ENCODE measurements at places on chromosomes 11 and 22.
A peak's percentile ranks its signal among the peaks of the same experiment; 100 is the strongest.

- DNase-seq: no peak
Observed at GRCh38 chr11:129612447-129612961, 203.1 kb upstream of the TMEM45B start.

DNA sequence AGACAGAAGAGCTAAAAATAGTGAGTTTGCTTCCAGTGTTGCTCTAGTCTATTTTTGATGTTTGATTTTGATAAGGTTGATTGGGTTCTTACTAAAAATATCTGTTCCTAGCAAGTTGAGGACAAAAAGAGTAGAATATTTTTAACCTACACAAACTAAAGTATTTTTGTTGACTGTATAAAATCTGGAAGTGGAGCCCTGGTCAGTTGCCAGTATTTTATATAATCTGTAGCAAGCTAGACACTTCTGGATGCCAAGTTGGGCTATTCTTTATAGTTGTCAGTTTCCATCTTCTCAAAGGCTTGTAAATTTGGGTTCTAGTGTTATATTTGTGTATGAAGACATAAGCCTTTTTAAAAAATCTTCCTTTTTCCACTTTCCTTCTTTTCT is 56.7 kb downstream of the HSD17B12 start:
- DNase-seq: no peak

- DNase-seq: no peak
Observed at GRCh38 chr11:9990221-9990973, 303.6 kb downstream of the SBF2 start.

DNA sequence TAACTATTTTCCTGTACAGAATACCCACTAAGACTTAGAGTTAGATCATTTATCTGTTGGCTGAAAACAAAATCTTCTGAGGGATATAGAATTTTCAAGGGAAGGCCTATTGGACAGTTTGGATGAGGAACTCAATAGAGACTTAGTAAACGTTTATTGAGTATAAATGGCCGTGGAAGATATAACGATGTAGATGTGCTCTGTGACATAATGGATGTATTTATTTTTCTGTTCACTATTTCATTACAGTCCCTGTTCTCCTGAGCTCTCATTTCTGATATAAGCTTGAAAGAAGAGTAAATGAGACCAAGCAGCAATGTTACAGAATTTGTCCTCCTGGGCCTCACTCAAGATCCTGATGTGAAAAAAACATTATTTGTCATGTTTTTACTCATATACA is at the start of gene OR4A16:
TSS of gene OR4A16 (plus strand) at position 301 of the 400 bp plus-strand sequence. CDS start at position 301, 0 bp downstream.
- DNase-seq: no peak

GRCh38 chr11:120381401-120381800 is 45.2 kb downstream of the ARHGEF12 start:
- no peak for DNase-seq

DNA sequence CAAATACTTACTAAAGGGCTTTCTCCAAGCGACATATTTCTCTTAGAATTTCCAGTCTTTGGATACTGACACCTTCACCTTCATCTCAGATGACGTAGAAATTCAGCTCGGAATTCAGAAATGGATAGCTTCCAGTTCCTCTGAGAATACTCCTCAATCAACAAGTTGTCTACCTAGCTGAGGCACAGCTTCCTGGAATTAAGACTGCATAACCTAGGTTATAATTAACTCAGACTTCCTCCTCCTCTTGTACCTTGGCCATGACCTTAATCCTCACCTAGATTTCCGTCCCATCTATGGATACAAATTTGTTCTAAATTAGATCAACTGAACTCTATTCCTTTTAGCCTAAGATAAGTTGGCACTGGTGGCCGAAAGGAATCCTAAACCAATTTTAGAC is 17.4 kb downstream of the ATP5MG start:
- no peak for DNase-seq

- DNase-seq: peak; percentile 70
Observed at GRCh38 chr11:16612566-16613261, 125.7 kb upstream of the C11orf58 start.

DNA sequence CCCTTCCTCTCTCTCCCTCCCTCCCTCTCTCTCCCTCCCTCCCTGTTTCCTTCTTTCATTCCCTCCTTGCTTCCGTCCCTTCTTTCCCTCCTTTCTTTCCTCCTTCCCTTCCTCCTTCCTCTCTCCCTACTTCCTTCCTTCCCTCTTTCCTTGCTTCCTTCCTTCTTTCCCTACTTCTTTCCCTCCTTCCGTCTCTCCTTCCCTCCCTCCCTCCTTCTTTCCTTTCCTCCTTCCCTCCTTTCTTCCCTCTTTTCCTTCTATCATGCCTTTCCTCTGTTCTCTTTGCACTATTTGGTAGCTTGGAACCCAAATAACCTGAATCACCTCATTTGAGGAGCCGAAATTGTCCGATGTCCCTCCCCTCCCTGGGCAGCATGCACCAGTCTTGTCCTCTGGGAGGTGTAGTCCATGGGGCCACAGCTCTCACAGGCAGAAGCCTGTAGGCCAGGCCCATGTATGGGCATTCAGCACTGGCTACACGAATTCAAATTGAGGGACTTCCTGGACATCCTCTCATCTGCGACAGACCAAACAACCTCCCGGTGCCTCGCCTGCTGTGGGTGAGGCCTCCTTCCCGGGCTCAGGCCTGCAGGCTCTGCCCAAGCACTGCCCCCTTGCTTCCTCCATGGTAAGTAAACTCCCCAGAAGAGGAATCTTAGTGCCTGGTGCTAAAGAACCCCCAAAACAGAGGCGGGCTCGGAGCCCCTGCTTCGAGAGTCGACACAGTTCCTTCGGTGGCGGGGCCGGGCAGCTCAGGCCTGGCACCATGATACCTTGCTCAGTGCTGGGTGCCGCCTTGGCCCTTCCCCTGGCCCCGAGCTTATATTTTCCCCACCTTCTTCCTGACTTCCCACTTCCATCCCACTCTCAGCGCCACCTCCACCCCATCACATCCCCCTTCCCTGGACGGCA is 454.1 kb upstream of the CADM1 start:
- DNase-seq: no peak

- no peak for DNase-seq
Observed at GRCh38 chr11:34427186-34427805, 11.4 kb upstream of the CAT start.

DNA sequence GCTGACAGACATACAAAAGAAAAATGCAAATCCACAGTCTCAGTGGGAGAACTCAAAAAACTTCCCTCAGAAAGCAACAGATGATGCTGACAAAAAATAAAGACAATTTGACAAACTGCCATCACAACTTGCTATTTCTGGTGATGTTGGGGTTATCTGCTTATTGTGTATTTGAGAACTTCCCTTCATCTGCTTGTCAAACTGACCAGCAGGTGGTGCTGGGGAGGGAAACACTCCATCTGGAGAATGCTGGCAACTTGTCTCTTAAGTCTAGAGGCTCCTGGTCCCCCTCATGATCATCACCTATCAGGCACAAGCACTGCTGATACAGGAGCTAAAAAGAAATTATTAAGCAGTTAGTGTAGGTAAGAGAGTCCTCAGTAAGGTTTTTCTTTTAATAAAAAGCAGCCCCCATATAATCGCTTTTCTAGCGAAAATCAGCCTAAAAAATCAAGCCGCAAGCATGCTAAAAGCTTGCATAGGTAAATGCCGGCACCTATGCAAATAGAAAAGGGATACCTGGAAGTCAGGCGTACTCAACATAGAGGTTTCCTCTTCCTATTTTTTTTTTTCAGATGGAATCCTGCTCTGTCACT is 9.8 kb upstream of the FAM111B start:
- peak; percentile 65 for DNase-seq

DNA sequence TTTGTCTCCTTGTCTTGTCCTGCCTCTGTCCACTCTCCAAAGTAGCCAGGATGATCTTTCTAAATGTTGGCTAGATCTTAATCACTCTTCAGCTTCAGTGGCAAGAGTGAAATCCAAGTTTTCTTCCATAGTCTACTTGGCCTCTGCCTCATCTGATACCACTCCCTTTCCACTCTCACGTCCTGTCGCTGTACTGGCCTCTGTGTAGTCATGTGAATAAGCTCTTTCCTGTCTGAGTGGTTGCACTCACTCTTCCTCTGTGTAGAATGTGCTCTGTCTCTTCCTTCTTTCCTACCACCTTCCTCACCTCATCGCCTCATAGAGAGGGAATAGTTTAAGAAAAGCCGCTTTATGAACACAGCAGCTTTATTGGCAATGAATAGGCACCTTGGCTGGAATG is 86.5 kb downstream of the WNT11 start:
- DNase-seq: no peak

DNA sequence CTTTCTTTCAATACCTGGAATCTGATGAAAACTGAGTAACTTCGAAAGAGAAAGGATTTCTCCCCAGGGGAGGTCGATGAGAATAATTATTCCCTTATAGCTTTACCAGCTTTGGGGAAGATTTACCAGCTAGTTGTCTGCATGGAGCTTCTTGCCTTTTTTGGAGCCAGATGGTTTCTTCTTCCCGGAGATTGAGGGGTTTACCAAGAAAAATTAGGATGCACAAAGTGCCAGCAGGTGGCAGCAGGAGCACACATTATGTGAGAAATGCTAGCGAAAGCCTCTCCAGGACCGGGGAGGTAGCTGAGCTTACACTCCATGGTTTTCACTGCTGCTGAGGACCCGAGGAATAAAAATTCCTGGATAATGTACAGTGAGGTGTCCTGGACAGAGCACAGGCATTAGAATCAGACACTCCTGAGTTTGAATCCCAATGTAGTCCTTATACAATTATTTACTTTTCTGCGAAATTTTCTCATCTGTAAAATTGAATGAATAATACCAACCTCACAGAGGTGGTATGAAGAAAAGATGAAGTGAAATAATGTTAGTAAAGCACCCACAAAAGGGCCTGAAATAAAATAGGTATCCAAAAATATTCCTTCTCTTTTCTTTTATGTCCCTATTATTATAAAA is 46.0 kb upstream of the PARVA start:
- peak; percentile 92 for DNase-seq

GRCh38 chr11:77173494-77173893 is 45.4 kb downstream of the MYO7A start:
- no peak for DNase-seq

DNA sequence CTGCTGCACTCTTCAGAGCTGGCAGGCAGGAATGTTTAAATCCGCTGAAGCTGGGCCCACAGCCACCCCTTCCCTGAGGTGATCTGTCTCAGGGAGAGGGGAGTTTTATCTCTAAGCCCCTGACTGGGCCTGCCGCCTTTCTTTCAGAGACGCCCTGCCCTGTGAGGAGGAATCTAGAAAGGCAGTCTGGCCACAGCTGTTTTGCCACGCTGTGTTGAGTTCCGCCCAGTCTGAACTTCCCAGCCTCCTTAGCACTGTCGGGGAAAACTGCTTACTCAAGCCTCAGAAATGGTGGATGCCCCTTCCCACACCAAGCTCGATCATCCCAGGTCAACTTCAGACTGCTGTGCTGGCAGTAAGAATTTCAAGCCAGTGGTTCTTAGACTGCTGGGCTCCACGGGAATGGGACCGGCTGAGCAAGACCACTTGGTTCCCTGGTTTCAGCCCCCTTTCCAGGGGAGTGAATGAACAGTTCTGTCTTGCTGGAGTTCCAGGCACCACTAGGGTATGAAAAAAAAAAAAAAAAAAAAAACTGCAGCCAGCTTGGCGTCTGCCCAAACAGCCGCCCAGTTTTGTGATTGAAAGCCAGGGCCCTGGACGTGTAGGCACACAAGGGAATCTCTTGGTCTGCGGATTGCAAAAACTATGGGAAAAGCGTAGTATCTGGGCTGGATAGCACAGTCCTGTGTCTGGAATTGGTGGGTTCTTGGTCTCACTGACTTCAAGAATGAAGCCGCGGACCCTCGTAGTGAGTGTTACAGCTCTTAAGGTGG is 127.4 kb downstream of the SPON1 start:
- no peak for DNase-seq

DNA sequence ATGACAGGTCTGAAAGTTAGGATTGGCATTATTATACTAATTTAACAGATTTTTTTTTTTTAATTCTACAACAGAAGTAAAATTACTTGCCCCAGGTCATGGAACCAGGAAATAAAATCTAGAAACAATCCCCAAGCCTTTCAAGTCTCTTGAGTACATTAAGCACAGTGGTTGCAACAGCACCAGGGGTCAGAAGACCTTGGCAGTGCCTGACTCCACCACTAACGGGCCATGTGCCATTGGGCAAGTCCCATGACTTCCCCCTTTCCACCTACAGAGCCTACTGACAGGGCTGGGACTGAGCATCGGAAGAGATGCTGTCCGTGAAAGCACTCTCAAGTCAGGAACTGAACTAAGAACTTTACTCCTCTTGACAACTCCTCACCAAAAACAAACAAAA is 98.6 kb upstream of the AKIP1 start:
- DNase-seq: no peak

GRCh38 chr11:74846770-74847169 is 98.1 kb downstream of the RNF169 start:
- DNase-seq: no peak

DNA sequence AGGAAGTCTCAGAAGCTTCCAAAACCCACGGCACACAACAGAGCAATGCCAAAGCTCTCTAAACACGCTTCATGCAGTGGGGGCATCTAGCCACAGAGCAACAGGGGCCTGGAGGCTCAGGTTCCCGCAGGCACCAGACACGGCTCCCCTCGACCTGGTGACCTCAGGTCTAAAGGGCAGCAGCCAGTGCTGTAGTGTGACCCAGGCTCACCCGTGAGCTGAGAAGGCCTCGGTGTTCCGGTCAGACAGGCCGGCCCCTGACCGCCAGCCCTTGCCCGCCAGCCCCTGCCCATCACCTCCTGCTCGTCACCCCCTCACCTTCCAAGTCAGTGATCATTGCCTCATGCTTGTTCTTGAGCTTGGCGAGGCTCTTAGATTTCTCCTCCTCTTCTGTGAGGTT is 45.7 kb downstream of the APOL1 start:
- DNase-seq: no peak

GRCh38 chr11:97009613-97010012 is 619.8 kb downstream of the JRKL start:
- no peak for DNase-seq

- peak; percentile 88 for DNase-seq
Observed at GRCh38 chr11:57761301-57762234, at the start of gene CTNND1. Gene CTNND1 (plus strand): TSS chr11:57761802. CDS start chr11:57791479, 29,677 bp downstream.

DNA sequence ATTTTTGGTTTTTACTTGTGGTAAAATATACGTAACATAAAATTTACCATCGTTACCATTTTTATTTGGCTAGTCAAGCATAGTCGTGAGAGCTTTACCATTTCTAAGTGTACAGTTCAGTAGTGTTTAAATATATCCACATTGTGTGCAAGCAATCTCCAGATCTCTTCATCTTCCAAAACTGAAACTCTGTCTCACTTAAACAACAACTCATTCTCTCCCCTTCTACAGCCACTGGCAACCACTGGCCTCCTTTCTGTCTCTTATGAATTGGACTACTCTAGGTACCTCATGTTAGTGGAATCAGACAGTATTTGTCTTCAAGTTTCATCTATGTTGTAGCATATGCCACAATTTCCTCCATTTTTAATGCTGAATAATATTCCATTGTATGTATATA is 37.4 kb downstream of the SMC1B start:
- no peak for DNase-seq

GRCh38 chr11:119388103-119388502 is 6.6 kb upstream of the USP2 start:
- no peak for DNase-seq

- DNase-seq: no peak
Observed at GRCh38 chr11:102800767-102801166, 2.8 kb upstream of the MMP1 start.

DNA sequence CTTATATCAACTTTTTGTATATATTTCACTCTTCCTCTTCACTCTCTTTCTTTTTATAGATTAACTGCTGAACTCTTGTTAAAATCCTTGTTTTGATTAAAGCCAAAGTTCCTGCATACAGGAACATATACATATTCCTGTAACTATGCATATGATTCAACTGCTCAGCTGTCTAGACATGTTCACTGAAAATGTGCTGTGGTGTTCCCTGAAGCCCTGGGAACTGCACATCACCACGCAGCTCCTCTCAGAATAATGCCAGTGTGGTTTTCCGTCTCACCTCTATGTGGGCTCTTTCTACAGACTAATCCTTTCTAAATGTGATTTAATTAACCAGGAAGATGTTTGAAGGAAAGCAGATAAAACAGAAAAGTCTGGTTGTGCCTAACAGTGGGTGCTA is 25.6 kb upstream of the MMP12 start:
- no peak for DNase-seq
